ENCODE measurements at places on chromosomes 11 and 22. TPM values are rescaled to one million over a fixed set of nuclear protein-coding genes. Genes with fewer than 3 reads are reported as not detected.

- DNase-seq = no peak
These were observed 81.8 kb upstream of the SHANK2 start for GRCh38 chr11:71334191-71334590.

DNA sequence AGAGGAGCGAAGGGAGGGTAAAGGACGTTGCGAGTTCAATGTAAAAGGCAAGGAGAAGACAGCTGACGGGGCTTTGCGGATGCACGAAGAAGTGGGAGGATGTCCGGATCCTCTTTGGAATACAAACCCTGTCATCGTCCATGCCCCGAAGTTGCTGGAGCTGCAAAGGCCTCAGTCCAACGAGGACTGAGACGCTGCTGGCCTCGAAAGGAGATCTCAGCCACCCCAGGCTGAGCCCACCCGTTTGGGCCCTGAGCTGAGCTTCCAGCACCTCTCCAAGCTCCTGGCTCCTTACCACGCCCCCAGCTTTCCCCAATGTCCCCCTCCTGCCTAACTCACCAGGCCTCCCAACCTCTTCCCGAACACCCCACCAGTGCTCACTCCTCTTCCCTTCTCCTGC is 46.1 kb upstream of the PHF21B start:
- no peak for DNase-seq

DNA sequence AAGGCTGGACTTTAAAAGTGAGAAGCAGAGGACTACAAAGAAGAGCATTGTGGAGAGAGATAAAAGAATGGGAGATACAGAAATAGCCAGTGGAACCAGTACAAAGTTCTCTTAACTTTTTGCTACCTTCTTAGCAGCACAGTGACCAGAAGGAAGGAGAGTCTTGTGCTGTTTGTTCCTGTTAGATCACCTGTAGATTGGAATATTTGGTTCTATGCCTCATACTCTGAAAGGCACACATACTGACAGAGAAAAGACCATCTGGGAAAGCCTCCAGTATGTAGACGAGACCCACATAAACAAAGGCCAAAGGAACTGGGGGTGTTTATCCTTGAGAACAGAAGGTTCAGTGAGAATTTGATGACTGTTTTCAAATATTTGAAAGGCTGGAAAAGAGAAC is 18.7 kb downstream of the RNF141 start:
- no peak for DNase-seq

DNA sequence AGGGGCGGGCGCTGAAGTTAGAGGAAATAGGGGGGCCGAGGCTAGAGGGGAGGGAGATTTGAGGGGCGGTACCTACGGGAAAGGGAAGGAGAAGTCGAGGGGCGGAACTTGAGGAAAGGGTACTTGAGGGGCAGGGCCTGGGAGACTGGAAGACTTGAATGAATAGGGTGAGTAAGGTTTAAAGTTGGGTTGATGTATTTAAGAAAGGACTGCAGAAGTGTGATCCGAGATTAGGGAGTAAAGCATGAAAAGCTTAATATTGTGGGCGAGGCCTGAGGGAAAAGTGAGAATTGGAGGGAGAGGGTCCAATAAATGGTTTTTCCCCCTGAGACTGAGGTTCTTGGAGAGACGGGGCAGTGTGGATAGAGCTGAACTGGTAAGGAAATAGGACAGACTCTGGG is 723 bp downstream of the HSCB start:
- DNase-seq = no peak

- DNase-seq = no peak
These were observed 145.9 kb upstream of the PITPNB start for GRCh38 chr22:28064920-28065319.

DNA sequence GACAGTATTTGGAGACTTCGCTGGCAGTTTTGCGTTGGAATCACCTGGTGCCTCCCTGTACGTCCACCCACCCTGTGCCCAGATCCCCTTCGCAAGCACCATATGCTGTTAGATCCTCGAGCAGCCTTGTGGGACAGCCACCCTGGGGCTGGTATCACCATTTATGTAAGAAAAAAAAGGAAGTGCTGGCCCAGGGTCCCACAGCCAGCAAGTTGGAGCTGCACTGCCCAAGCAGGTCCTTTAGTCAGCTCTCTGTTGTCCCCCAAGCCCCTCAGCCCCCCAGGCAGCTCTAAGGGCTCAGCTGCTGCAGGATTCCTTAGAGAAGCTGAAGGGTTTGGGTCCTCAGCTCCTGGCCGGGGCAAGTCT is 80.3 kb downstream of the FBLN1 start:
- no peak for DNase-seq

DNA sequence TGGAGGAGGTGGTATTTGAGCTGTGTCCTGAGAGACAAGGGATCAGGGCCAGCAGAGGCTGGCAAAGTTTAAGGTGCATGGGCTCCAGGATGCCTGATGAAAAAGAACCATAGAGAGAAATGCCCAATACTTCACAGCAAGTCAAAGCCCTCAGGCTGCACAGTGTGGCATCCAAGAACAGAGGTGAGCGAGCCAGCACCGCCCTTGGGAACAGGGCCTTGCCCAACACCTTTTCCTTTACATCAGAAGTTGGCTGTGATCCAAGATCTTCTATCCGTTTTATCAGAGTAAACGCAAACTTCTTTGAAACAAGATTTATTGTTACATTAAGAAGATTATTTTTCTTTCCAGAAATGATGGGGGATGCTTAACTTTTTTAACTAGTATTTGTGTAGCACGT is 1.4 kb downstream of the B3GNT6 start:
- DNase-seq = no peak

GRCh38 chr11:27315836-27316235 is 47.2 kb downstream of the CCDC34 start:
- DNase-seq = no peak

DNA sequence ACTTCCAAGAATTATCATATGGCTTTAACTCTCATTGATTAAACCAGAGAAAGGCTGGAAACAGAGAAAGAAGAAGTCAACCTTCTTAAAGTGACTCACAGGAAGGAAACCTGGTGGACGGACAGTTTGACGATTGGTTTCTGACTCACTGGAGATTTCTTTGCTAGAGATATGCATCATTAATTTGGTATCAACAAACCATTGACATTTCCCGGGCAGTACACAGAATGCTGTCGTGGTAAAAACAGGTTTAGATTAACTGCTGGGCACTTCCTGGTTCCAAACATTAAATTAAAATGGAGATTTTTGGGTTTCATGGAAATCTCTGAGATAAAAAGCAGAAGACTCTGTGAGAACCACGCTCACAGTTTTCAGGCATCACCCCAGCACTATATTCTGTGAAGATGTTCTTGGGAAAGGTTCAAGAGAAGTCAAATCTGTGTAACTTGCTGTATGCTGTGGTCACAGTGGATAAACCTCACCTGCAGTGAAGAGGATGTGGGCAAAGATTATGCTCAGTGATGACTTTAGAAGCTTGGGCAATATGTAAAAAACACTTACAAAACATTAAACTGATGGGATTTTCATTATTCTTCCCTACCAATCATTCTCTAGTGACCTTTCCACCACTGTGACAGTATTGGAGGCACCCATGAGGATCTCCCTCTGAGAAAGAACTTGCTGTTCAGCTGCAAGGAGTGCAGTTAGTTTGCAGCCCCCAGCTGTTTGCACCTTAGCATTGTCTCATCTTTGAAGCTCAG is 61.1 kb upstream of the CD44 start:
- no peak for DNase-seq

DNA sequence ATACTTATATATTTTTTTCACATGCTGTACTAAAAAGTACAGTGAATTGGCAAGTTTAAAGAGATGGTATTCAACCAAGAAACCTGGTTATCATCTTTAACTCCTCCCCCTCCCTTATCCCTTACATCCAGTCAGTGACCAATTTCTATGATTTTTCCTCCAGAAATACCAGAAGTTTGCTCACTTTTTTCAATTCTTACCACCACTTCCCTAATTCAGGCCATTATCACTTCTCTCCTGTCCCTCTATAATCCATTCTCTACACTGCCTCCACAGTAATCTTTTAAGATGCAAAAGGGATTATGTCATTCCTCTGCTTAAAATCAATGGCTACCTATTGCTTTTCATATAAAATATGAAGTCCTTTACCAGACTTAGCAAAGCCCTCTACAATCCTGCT is 62.8 kb downstream of the CEP57 start:
- DNase-seq = no peak

- no peak for DNase-seq
These were observed 1088.2 kb downstream of the TBC1D22A start for GRCh38 chr22:47850644-47851151.

GRCh38 chr11:119107538-119108145 is 498 bp downstream of the C2CD2L start:
- no peak for DNase-seq

GRCh38 chr22:29156507-29156906 is 49.2 kb upstream of the EMID1 start:
- no peak for DNase-seq

- no peak for DNase-seq
These were observed 2.8 kb upstream of the OAF start for GRCh38 chr11:120208001-120208441.

DNA sequence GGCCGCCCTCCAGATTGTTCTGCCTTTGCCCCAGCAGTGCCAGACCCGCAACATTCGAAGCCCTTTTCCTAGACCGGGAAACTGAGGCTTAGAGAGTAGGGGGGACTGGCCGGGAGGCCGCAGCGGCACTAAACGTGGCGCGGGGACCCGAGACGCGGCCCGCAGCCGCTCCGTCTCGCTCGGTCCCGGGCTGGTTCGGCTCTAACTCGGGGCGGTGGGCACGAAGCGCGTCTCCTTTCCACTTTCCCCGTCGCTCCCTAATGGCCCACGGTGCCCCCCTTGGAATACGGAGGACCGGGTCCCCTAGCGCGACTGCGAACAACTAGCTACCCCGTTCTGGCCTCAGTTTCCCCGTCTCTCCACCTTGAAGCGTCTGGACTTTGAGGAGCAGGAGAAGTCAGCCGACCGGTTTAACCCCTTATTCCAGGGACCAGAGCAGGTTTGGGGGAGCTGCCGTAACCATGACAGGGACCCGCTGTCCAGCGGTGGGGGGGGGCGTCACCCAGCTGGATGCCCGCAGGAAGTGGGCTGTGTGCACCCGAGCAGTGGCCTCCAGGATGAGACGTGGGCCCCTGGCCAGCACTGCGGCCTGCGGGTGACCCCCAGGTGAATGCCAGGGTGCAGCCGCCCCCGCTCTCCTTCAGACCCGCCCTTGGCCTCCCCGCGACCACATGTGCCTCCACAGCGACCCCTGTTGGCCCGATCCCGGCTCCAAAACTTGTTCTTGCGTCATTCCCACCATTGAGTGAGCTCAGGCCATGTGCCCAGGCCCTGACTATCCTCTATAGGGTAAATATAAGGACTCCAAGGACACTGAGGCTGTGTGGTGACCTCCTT is 1.1 kb downstream of the CDC42EP1 start:
- peak; percentile 95 for DNase-seq

- DNase-seq = no peak
These were observed 57.8 kb downstream of the PISD start for GRCh38 chr22:31604137-31604705.

- no peak for DNase-seq
These were observed 157.7 kb downstream of the DBX1 start for GRCh38 chr11:20002312-20003216.

GRCh38 chr11:22559416-22559815 is 66.2 kb downstream of the FANCF start:
- DNase-seq = no peak

DNA sequence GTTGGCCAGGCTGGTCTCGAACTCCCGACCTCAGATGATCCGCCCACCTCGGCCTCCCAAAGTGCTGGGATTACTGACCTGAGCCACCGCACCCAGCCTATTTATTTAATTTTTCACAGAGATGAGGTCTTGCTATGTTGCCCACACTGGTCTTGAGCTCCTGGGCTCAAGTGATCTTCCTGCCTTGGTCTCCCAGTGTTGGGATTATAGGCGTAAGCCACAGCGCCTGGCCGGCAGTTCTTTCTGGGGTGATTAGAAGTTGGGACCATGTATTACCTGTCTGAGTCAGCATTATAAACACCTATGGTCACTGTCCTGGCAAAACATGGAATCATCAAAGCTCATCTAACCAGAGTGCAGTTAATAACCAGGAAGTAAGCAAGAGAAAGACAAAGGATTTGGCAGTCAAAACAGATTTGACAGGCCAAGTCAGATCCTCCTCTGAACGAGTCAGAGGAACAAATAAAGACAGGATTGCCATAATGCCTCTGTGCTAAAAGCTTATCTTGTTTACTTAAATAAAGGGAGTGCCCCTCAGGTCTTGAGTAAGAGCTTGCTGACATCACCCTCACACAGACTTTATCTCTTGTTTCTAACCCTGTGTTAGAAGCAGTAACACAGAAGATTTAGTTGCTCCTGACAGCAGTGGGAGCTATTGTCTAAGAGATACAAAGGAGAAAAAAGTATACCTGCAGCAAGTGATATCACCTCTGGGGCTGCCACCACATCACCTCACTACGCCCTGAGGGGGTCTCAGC is 3.7 kb downstream of the SERPIND1 start:
- no peak for DNase-seq

- peak; percentile 69 for DNase-seq
These were observed 18.1 kb upstream of the MRTFA start for GRCh38 chr22:40654522-40655167.

GRCh38 chr11:11977206-11977938 is 31.1 kb downstream of the DKK3 start:
- peak; percentile 79 for DNase-seq

- no peak for DNase-seq
These were observed 67.5 kb downstream of the DDX10 start for GRCh38 chr11:108732395-108732794.

GRCh38 chr11:92266806-92267205 is 42.2 kb downstream of the FAT3 start:
- DNase-seq = no peak

DNA sequence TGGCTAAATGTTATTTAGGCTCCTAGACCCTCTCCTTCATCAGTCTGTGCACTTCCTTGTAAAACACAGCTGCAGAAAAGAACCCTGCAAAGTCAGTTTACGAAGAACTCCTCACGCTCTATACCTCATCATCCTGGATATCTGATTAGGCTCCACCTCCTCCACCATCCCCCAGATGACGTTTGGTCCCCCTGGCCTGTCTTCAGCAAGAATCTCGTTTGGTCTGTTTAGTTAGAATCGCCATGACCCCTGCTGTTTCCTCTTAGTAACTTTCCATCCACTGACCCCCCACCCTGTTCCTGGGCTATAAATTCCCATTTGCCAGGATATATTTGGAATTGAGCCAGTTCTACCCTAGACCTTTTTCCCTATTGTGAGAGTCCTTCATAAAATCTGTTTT is 214.1 kb downstream of the OPCML start:
- DNase-seq = no peak

- DNase-seq = no peak
These were observed 23.5 kb downstream of the LRRC32 start for GRCh38 chr11:76646882-76647534.

GRCh38 chr22:39452740-39453040 is 4.1 kb upstream of the MGAT3 start:
- DNase-seq = no peak

Gene PTPRCAP
- total RNA-seq = 6.4 TPM

Gene TEAD1
- total RNA-seq = 117 TPM

Gene ANO1
- total RNA-seq = 75.5 TPM

Gene TRIM49D1
- not detected for total RNA-seq

Gene OR10D3
- total RNA-seq = not detected

Gene RIMBP3C
- 0.29 TPM for total RNA-seq

Gene ZBTB16
- 166 TPM for total RNA-seq

Gene SLCO2B1
- 48.4 TPM for total RNA-seq

Gene F2
- not detected for total RNA-seq

Gene EXPH5
- total RNA-seq = 19.5 TPM
